ENCODE measurements at places on chromosomes 3 and 15.

- DNase-seq: no peak
These were observed 33.5 kb upstream of the MYO5C start for GRCh38 chr15:52329150-52329549.

GRCh38 chr3:182212479-182213076, 500.9 kb downstream of the SOX2 start:
- peak; percentile 97 for DNase-seq

GRCh38 chr3:95923496-95924210, 890.7 kb upstream of the EPHA6 start:
- no peak for DNase-seq

- DNase-seq: no peak
These were observed 101.3 kb downstream of the MYH15 start for GRCh38 chr3:108408883-108409799.

DNA sequence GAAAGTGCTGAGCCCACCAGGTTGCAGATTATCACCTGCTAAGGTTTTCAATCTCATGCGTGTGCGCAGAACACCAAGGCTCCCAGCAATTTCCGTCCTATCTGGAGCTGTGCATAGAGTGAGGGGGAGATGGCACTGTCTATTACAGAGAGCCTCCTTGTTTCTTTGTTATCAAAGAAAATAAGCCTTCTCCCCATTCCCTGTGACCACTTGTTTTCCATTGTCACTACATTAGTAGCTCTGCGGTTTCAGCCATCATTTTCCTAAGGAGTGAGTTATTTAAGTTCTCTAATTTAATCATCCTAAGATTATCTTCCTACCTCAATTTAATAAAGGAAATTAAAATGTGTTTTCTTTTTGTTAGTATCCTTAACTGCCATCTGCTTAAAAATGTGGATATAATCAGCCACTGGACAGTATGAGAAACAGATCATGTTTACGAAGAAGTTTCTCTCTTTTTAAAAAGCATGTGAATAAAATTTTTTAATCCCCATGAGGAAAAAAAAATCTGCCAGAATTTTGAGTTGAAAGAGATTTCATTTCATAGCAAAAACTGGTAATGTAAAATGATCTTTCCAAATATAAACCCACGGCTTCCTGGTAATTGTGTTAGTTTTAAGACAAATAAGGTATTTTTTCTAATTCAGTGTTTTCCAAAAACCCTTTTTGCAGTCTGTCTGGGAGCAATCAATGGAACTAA, 172.3 kb upstream of the UBE2E1 start:
- no peak for DNase-seq

DNA sequence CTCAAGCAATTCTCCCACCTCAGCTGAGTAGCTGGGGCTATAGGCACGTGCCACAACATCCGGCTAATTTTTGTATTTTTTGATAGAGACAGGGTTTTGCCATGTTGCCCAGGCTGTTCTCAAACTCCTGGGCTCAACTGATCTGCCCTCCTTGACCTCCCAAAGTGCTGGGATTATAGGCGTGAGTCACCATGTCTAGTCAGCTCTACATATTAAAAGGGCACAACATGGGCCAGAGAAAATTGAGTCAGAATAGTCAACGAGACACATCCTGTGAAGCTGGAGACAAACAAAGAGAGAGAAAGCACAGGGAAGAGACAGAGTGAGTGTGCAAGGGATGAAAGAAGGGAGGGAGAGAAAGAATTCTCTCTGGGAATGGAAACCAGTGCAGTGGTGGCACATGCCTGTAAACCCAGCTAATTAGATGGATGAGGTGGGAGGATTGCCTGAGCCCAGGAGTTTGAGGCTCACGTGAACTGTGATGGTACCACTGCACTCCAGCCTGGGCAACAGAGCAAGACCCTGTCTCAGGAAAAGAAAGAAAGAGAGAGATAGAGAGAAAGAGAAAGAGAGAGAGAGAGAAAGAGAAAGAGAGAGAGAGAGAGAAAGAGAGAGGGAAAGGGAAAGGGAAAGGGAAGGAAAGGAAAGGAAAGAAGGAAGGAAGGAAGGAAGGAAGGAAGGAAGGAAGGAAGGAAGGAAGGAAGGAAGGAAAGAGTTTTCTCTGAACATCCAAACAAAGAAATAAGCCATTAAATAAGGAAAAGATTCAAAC, 107.2 kb upstream of the SLC25A36 start:
- no peak for DNase-seq

- DNase-seq: no peak
These were observed 15.1 kb downstream of the FBXL22 start for GRCh38 chr15:63612300-63612699.

DNA sequence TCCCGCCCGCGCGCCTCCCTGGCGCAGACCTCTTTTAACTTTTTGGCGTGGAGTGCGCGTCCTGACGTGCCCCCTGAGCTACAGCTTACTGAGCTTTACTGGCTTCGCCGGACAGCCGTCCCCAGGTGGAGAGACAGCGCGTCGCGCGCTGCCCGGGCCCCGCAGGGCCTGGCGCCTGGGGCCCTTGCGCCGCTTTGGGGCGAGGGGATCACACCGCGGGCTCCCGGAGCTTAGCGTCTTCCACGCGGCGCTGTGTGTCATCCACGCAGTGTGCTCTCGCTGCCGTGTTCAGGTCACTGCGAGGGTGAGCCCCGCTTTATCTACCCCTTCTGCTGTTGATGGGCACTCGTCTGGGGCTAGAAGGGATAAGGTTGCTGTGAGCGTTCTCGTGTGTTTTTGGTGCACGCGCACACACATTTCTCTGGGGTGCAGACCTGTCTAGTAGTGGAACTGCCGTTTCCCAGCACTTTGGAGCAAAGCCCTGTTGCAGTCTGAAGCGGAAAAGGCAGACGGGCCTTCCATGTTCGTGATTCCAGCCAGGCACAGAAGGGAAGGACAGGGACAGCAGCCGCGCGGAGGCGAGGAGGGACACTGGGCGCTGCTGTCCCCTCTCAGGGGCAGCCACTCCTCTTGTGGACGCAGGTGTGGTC, 33.1 kb upstream of the ALDH1L1 start:
- no peak for DNase-seq

DNA sequence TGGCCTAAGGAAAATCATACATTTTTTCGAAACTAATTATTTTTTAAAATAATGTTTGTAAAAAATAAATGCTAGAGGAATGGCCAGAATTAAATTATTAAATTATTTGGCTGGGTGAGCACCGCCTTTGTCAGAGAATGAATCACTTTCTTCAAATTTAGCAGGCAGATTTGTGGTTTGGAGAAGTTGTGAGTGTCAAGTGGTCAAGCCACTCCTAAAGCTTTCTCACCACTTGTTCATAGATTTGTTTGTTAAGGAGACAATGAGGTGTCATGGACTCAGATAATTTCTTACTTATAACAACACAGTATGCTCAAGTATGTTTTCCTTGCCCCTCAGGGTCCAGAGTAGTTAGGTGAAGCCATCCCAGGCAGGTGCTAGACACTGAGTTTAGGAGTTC, 196.2 kb downstream of the TUSC7 start:
- DNase-seq: no peak

DNA sequence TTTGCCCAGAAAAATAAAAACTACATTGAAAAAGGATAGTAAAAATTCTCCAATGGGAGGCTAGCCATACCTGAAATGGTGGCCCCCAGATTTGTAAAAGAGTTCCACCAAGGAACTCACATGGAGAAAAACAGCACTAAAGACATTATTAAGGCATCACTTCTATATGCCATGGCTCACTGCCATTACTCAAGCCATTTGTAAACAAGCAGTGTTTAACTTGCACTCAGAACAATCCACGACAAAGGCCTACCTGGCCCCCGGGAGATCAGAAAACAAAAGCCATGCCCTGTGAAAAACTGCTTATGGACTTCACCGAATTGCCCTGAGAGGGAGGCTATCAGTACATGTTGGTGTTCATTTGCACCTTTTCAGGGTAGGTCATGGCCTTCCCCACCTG, 19.6 kb downstream of the CCR8 start:
- DNase-seq: no peak

DNA sequence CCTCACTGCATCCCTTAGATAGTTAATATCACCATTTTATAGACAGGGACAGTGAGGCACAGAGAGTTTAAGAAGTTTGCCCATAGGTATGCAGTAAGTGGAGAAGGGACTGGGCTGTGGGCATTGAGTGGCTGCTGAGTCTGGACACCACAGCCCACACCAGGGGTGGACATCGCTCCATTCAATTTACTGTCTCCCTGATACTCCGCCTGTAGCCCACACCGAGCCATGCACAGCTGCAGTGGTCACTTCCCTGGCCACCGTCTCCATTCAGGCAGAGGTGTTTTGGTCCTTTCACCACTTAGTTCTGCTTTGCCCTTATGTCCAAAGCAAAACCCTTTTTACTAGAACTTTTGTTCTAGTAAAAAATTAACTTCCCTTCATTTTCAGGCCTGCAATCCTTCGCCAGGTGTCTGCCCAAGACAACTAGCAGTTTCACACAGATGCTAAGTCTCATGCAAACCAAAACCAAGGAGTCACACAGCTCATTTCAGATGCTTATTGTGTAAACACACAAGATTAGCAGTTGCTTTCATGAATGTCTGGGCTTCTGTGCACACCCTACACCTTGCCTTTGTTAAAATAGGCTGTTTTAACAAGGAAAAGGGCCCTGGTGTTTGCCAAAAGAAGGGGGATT, 30.1 kb downstream of the ZNF35 start:
- DNase-seq: no peak

GRCh38 chr3:181729341-181729869, 17.7 kb downstream of the SOX2 start:
- DNase-seq: no peak

DNA sequence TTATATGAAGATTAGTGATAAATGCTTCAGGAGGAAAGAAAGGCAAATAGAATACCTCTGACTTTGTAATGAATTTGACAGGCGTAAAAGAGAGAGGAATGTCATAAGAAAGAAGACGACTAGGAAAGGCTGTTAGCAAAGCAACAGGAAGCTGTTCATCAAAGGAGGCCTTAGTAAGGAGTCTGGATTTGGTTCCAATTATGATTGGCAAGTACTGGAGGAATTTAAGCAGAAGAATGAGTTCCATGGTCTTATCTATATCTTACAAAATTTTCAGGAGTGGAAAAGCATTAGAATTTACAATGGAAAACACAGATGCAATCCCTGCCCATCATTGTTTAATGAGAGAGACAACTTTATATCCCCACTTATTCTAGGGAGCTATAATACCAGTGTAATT, 13.8 kb downstream of the PLSCR1 start:
- no peak for DNase-seq

DNA sequence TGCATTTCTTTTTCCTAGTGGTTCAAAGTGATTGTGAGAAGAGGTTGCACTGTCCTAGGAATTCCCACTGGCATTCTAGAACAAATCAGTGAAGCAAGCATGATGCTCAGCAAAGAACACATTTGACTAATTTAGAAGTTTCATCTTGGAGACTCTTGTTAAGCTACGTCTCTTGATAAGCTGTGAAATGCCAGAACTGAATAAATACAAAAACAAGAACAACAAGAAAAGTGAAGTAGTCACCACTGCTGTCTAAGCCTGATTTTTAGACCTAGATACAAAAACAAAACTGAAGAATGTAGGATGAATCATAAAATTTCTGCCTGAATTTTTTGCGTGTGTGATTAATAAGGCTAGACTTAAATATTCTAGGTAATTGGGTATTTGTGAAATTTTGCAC, 1162.4 kb downstream of the TUSC7 start:
- no peak for DNase-seq

DNA sequence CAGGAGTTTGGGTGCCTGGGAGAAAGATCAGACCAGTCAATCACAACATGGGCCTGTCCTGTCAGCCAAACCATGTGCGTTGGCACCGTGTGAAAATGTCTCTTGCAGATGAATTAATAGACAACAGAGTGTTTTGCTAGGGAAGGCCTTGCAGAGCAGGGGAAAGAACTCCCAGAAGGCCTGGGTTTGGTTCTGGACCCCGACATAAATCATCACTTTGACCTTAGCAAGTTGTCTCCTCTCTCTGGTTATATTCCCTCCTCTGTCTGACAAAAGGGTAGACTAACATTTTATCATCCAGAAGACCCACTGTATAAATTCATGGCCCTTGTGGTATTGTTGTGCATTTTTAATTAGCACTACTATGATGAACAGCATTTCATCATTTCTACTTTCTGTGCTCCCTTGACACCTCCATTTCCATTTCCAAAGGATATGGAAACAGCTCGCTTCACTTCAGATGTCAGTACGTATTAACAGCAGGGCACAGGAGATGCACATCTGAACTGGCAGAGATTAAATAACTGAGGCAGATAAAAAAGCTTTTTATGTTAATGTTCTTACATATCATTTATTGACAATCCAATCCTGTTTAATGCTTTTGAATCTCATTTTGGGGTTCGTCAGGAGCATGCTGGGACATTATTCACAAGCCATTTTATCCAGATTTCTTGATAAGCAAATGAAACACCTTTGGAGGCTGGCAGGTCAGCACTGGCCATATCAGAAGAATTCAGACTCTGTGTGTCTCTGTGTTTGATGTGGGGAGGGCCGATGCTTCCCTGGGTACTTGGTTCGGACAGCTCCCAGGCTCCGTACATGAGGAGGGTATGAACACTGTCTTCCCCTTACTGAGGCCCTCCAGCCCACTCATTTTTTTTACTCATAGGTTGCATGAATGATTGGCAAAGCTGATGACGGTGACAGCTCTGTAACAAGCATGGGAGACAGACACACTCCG, 28.2 kb upstream of the IL12A start:
- DNase-seq: no peak

DNA sequence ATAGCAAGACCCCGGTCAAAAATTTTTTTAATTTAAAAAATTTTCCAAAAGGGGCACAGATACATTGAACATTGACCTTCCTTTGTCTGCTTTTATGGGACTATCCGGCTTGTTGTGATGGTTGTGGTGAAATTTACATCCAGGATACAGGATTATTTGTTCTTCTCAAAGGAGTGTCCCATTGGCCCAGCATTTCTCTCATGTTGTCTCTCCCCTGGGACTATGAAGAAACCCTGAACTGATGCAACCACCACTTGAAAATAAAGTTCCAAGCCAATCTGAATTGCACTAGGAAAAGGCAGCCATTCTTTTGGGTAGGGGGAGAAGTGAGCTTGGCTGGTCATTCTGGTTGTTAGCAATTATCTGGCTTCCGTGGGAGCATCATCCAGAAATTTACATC, 58.4 kb downstream of the PPARG start:
- DNase-seq: no peak

GRCh38 chr3:128252083-128252482, 98.8 kb downstream of the EEFSEC start:
- DNase-seq: no peak

DNA sequence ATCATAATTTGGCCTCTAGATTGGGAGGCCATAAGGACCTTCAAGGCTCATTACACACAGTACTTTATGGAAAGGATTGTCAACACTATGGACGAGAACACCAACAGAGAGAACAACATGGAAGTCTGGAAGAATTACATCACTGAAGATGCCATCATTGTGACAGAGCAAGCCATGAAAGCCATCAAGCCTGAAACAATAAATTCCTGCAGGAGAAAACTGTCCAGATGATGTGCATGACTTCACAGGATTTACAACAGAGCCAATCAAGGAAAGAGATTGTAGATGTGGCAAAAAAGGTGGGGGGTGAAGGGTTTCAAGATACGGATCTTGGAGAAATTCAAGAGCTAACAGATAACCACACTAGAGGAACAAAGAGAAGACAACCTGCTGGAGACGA, 15.9 kb downstream of the IL17RB start:
- no peak for DNase-seq
